ENCODE measurements at places on chromosomes 2 and 18. TPM values are rescaled to one million over a fixed set of nuclear protein-coding genes. Genes with fewer than 3 reads are reported as not detected.

- DNase-seq: no peak
These were observed 91.9 kb upstream of the KCNE4 start for GRCh38 chr2:222960126-222960525.

DNA sequence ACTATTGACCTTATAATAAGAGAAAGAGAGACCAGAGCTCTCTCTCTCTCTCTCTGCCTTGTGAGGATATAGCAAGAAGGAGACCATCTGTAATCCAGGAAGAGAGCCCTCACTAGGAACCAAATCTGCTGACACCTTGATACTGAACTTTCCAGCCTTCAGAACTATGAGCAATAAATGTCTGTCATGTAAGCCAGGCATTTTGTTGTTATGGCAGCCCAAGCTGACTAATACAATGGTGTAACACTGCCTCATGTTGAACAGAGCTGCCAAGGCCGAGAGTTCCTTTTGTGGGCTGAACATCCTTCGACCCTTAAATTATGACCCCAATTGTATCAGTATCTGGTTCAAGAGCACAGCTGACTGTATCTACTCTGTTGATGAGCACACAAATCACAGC is 108.0 kb downstream of the LRRC30 start:
- no peak for DNase-seq

DNA sequence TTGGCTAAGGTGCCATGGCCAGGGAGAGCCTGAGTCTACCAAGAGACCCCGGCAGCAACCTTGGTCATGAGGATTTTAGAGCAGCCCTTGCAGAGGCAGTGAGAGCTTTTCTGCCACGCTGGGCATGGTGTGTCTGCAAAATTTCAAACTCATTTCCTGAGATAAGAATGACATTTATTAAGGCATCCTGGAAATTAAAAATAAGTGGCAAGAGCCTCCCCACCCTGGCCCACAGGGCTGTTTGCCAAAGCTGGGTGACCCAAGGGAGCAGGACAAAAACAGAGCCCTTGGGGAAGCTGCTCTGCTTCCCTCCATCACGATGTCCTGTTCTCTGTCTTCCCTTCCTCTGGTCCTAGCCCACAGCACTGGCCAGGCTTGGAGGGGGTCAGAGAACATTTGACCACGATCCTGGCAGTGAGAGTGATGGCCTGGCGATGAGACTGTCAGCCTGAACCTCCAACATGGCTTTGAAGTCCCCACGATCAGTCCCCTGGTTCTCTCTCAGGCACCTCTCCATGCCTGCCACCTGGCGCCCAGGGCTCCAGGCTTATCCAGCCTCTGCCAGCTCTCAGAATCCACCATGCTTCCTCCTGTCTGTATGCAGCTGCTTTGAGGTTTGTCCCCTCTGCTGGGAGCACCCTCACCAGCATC is 68.9 kb upstream of the RMDN2 start:
- no peak for DNase-seq

Gene AFG3L2
- polyA plus RNA-seq: 72.0 TPM

Gene FABP1
- polyA plus RNA-seq: 27.9 TPM

DNA sequence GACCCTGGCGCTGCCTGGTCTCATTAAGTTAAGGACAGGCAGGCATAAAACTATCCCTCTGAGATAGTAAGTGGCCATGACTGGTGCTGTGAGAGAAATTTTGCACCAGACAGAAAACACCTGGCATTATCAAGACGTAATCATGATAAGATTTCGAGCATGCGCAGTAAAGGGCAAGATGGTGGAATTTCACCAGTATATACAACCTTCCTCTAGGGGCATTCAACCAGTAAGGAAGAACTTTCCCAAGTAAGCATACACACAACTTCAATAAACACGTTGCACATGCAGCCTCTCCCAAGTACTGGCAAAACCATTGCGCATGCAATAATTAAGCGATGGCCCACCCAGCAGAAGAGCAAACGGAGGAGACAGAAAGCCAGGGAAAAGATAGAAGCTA is 1376.4 kb upstream of the CRIM1 start:
- no peak for DNase-seq

DNA sequence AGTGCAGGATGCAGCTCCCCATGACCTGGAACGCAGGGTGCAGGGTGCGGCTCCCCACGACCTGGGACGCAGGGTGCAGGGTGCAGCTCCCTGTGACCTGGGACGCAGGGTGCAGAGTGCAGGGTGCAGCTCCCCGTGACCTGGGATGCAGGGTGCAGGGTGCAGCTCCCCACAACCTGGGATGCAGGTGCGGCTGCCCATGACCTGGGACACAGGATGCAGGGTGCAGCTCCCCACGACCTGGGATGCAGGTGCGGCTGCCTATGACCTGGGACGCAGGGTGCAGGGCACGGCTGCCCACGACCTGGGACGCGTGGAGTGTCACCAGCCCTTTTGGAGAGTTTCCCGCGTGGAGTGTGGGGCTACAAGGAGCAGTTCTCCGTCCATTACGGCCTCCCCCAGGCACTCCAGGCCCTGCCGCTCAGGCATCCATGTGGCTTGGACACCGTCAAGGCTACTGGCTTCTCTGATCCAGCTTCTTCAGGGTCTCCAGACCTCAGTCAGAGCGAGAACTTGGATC is 38.7 kb downstream of the PXDN start:
- no peak for DNase-seq

DNA sequence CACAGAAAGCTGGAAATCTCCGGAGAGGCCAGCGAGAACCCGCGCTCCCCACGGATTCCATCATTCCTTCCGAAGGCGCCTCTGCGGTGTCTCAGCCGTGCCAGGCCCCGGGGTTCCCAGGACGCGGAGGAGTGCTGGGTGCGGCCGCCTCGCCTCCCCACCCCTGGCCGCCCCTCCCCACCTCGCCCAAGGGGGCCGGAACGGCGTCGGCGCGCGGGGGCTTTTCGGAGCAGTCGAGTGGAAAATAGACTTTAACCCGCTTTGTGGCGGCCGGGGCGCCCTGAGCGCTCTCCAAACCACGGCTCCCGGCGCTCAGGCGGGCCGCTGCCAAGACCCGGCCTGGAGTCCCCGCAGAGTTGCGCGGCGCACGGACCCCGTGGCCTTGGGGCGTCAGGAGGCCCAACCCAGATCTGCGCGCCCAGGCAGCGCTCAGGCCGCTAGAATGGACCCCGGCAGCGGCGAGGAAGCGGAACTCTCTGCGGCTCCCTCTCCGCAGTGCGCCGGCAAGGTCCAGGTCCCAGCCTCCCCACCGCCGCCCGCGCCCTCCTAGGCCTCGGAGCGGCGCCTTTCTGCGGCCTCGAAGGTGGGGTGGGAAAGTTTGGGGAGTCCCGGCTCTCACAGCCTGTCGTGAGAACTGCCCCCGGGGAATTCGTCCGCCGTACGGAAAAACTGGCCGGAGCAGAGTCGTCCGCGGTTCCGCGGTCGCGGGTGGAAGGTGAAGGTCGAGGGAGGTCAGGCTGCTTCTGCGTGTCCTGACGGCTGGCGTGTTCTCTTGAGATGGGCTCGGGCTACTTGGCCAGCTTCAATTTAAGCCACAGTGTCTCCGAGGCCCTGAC is 1.2 kb upstream of the EMX1 start:
- DNase-seq: no peak

DNA sequence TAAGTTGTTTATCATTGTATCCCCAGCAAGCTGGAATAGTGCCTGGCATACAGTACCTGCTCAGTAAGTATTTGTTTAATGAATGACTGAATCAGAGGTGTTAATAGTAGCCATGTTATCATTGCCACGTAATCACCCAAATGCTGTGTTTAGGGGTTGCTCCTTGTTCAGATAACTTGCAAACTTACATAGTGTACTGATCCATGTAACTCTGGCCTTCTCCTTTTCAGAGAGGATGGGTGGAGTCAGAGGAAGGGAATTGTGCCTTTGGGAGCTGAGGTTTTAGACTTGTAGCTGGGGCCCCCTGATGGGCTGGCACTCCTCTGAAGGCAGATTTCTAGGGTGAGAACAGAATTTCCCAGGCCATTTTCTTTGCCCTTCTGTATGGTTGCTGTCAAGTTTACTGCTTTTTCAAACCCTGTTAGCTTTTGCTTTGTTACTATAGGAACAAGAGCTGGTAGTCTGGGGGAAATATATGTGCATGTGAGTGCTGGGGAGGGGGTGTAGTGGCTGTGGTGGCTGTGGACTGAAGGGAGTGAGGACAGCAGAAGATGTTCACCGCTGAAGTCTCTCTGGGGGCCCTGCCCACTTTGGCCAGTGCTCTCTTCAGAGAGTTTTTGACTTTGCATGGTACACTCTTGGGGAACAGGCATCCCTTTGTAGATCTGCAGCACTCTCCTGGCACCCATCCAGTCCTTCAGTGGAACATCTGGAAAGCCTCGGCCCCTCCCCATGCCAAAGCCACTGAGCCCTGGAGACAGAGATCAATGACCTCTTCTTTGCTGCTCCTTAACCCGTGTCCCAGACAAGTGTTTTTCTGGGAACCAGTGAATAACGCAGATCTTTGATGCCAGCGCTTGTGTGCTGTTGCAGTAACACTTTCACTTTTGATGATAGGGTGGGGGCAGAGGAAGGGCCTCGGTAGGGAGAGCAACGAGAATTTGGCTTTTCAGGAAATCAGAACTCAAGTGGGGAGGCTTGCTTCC is 209.0 kb downstream of the PRKCE start:
- DNase-seq: peak; percentile 37

Gene VWA3B
- 0.67 TPM for polyA plus RNA-seq

DNA sequence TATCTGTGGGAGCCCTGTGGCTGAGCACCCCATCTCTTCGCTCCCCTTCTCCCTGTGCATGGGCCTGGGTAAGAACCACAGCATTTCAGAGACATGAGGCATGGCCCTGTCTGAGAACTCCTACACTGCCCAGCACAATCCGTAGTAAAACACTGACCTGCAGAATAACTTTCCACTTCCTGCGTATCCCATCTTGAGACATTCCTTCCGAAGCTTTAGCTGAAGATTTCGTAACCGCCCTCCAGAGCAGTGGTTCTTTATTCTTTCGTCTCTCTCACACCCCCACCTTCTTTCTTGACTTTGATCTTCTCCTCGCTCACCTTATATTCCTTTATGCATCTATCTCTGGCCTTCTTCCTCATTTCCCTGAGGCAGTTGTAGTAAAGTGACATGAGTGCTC is 381.1 kb downstream of the HRH4 start:
- no peak for DNase-seq

- no peak for DNase-seq
These were observed 567 bp downstream of the VWA3B start for GRCh38 chr2:98087447-98088020.

Gene UCN
- polyA plus RNA-seq: 0.58 TPM

GRCh38 chr2:9905413-9905812 is 46.1 kb upstream of the GRHL1 start:
- DNase-seq: no peak

GRCh38 chr2:233285921-233286320 is 21.7 kb upstream of the SAG start:
- DNase-seq: no peak

DNA sequence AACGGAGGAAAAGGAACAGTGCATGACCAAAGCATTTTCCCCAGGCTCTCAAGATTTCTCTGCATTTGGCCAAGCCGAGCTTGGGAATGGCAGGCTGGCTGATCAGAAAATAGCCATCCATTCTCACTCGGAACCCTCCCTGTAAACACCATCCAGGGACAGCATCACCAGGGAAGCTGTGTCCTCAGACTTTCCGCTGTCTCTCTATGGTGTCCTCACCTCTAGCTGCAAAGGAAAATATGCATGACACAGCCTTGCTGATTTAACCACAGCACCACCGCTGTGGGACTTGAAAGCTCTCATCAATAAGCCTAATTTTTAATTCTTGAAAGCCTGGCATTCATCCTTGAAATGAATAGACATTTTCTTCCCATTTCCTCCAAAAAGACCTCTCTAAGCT is 311.7 kb downstream of the EIPR1 start:
- DNase-seq: no peak

GRCh38 chr2:68491582-68491981 is 24.2 kb downstream of the APLF start:
- DNase-seq: no peak

Gene C2orf78
- polyA plus RNA-seq: not detected

DNA sequence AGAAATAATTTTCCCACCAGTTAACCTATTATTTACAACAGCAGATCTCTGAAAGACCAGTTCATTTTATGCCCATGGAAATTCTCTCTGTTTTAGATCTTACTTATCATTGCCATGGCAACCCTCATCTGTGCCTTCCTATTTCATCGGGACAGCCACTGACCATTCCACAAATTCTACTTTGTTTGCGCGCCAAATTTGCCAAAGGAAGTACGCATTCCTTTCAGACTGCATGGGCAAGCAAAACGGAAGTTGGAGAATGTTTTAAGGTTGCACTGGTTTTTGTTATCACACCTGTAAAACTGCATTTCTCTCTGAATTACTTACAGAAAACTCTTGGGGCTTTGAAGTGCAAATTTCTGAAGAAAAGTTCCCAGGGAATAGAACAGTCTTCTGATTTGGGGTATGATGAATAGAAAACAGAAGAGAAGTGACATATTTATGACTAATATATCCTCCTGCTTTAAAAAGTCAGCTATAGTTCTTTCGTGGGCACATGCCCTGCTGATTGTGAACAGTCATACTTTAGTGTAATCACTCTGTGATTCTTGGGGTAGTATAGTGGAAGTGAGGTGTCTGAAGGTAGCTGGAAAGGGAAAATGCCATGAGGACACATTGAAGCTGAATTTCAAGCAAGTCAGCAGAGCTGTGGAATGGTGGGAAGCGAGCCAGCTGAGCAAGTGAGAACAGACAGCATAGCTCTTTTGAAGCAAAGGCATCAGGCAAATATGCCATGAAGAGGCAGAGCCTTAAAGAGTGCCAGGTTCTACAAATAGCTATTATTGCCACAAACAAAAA is 20.9 kb downstream of the NETO1 start:
- no peak for DNase-seq

GRCh38 chr2:88671786-88672427 is 19.6 kb upstream of the RPIA start:
- DNase-seq: no peak

DNA sequence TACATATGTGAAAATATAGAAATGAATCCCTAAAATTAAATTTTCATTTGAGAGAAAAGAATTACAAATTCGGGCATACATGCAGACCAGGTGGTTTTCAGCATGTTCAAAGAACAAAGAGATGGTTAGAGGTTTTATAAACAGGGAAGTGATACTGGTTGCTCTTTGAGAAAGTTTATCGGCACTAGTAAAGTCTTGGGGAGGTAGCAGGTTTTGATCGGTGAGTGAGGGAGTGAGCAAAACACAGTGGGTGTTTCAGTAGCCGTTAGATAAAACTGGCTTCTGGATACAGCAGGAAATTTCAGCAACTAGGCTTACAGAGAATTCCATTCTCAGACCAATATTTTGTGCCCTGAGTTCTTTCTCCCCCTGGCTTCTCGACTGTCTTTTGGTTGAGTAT is 51.1 kb downstream of the DSC3 start:
- no peak for DNase-seq

Gene SERPINB11
- not detected for polyA plus RNA-seq

GRCh38 chr18:36757991-36758390 is 70.8 kb downstream of the TPGS2 start:
- no peak for DNase-seq

DNA sequence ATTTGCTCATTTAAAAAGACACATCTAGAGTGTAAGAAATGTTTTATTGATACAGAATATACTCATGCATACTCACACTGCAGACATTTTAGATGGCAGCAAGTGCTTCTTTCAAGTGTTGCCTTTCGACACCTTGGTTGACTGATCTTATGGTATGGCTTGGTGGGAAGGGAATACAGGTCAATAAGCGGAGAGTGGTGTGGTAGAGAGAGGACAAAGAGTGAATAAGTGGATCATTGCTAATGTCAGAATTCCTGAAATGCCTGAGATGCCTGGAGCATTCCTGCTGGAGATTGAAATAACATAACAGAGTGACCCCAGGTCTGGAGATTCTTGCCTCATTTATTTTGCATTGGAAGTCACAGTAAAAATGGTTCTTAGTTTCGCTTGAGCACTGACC is 76.7 kb downstream of the RND3 start:
- no peak for DNase-seq

Gene BZW1
- polyA plus RNA-seq: 233 TPM

Measured in right renal pelvis (tissue), 4 donors.